ENCODE measurements at places on chromosomes 2 and 18.

- no peak for DNase-seq
These were observed 27.0 kb upstream of the DPYSL5 start for GRCh38 chr2:26820932-26821331.

- DNase-seq, result no peak
These were observed 30.6 kb downstream of the ORC4 start for GRCh38 chr2:147989809-147990403.

GRCh38 chr2:65686928-65687521 is 254.6 kb upstream of the SPRED2 start:
- no peak for DNase-seq

DNA sequence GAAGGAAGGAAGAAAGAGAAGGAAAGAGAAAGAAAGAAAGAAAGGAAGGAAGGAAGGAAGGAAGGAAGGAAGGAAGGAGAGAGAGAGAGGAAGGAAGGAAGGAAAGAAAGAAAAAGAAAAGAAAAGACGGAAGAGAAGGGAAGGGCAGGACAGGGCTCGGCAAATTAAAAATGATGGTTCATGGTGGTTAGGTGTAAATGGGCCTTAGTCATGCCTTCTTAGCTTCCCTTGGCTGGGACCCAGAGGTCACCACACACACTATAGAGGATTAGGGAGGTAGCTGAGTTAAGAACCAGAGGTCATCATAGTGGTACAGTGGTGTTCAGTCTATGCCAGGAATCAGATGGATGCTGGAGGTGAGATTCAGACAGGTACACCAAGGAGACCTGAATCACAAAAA is 9.3 kb upstream of the ATL2 start:
- DNase-seq, result no peak

DNA sequence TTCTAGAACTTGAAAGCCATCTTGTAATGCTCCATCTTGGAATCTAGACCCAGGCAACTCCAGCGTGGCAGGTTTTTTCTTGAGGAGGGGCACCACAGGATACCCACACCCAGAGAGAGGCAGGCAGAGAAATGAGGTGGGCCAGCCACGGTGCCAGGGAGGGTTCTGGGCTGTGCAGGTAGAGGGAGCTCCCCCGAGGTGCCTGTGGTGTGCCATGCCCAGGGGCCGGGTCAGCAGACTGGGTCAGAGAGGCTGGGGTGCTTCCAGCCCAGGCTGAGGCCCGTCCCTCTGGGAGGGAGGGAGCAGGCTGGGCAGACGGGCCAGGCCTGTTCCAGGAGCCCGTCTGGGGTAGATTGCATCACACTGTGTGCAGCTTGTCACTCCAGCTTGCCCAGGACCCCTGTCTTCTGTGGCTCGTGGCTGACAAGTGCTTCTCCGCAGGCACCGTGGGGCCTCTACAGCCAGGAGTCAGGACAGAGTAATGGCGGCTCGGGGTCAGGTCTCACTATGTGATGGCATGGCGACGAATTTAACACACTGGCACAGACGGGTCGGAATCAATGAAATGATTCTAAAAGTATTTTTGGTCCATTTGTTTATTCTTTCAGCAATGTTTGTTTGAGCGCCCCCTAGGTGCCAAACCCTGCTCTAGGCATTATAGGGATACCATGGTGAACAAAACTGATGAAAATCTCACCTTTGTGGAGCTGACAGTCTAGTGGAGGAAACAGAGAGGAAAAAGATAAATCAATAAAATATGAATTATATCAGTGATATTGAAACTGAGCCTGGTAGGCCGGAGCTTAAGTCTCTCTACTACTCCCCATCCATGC is 144.0 kb downstream of the ACOXL start:
- DNase-seq, result no peak

Measured in H9 (cell line).